RWPE1 (cell line): ENCODE measurements at places on chromosomes 2 and 18.

DNA sequence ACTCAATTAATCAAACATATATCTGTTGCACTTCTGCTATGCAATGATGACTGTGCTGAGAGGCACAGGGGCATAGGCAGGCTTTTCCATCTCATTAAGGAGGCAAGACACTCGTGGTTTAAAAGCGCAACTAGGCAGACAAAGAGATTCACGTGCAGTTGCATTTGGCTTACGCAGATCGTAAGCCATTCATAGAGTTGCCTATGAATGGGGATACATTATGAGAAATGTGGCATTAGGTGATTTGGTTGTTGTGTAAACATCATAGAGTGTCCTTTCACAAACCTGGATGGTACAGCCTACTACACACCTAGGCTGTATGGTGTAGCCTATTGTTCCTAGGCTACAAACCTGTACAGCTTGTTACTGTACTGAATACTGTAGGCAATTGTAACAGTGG, 284.7 kb downstream of the DCC start:
- no peak for DNase-seq

GRCh38 chr2:46825939-46826568, 89.6 kb downstream of the MCFD2 start:
- DNase-seq = no peak

- DNase-seq = peak; percentile 43
Measured at GRCh38 chr2:224449212-224450147, 47.6 kb upstream of the FAM124B start.

- no peak for DNase-seq
Measured at GRCh38 chr18:73986711-73987110, 160.9 kb downstream of the FBXO15 start.

DNA sequence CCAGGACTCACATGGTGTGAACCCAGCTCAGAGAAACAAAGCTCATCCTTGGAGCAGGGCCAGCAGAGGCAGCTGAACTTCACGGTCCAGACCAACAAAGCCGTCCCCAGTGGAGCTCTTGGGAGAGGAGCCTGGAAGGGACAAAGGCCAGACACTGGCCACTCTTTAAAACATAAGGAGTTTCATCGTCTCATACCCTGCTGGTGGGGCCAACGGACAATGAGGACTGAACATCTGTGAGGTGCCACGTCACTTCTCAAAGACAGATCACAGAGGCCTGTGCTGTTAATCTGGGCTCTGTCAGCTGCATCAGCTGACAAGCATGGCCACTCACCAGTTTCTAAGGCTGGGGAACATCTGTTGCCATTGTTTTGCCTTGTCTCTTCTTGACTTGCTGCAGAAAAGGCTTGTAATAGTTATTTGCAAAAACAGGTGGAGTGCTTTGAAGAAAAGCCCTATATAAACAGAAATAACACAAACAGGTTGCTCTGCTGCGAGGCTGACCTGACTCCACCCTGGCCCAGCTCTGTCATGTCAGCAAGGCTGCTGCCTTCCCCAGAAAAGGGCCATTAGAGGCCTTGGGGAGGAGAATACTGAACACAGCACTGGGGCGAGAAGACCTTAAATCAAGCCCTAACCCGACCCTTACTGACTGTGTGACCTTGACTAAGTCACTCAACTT, 68.1 kb upstream of the DAPL1 start:
- DNase-seq = no peak

GRCh38 chr2:228048838-228049490, 132.5 kb downstream of the SPHKAP start:
- DNase-seq = peak; percentile 71

DNA sequence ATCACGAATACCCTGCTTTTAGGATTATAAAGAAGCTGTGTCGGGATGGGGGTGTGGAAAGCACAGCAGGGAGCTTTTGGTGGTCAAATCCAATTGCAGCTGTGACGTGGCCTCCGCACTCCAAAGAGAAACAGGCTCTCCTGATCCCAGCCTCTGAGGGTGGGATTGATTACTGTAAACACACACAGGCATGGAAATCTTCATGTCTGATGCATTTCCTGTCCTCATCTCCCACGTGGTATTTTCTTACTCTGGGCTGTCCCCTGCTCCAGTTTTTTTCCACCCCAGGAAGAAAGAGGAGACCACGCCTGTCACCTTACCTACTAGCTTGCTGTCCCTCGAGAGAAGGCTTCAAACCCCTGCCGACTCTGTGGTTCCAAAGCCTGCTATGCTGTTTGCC, 22.7 kb downstream of the RNF152 start:
- DNase-seq = no peak

DNA sequence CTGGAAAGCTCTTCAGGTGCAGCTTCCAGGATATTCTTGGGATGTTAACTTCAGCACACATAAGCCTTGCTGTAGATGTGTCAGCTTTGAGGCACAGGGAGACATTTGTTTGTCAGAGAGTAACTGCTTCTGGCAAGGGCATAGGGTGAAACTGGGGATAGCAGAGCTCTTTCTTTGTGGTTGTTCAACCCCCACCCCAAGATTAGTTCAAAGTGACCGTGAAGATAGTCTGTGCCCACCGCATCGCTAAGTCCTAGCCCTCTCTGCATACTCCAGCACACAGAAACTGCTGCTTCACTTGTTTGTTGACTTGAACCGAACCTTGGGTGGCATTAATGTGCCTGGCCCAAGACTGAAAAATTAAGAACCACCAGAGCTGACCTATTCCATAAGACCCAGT, 1.4 kb downstream of the SLC14A1 start:
- no peak for DNase-seq

GRCh38 chr18:37660658-37661057, 95.1 kb upstream of the CELF4 start:
- DNase-seq = no peak

GRCh38 chr2:120450196-120450820, 104.4 kb downstream of the INHBB start:
- DNase-seq = no peak

GRCh38 chr2:167293943-167294775, 405.9 kb downstream of the XIRP2 start:
- no peak for DNase-seq

DNA sequence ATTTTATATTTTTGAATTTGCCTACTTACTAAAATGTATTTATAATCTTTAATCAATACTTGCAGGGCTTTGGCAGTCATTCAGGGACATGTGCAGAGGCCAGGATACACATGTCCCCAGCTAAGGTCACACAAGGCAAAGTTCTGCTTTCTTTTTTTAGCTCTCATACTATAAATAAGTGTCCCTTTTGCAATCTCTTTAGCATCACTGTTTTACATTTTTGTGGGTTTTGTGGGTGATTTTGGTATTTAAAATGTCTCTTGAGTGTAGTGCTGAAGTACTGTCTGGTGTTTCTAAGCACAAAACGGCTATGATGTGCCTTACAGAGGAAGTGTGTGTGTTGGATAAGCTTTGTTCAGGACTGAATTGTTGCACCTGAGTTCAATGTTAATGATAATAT, 309.0 kb upstream of the GULP1 start:
- DNase-seq = no peak

GRCh38 chr18:38454764-38455469, 889.3 kb upstream of the CELF4 start:
- no peak for DNase-seq

DNA sequence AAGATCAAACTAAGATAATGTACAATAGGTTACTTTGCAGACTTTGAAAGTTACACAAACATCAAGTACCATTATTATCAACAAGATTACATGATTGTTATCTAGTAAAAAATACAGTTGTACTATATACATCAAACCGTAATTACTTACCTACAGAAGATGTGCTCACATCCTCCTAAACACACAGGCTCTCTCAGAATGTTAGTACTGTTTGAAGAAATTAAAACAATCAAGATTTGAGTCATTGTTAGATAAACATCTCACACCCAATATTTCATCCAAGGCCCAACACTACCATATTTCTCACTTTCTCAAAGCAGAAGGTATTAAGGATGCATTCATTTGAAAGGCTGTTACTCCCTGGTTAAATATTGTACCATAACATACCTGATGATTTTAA, 12.6 kb downstream of the BARD1 start:
- DNase-seq = no peak

GRCh38 chr2:50694798-50695197, 337.1 kb downstream of the NRXN1 start:
- DNase-seq = no peak

- DNase-seq = no peak
Measured at GRCh38 chr2:37271376-37272067, 40.1 kb downstream of the NDUFAF7 start.

DNA sequence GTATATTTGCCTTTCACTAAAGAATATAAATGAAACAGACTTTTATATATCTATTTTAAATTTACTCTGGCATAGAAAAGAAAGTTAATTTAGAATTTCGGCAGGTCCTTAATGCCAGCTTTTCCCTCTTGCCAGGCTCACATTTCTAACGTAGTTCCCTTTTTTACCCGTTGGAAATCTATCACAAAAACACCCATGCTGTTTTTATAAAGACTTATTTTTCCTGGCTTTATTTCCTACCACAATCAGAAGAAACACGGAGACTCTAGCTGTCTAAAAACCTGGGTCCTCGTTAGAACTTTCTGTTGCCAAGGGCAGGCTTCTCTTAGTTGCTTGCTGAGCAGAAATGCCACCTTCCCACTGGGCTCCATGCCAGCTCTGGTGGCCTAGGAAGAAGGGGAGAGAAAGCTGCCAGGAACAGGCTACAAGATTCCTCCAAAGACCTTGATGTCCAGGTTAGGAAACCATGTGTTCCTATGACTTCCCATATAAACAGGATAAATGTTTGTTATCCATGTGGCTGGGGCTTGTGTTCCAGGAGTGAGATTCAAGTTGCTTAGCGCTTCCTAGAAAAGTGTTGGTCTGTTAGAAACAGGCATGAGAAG, 17.8 kb upstream of the TMEM18 start:
- no peak for DNase-seq

DNA sequence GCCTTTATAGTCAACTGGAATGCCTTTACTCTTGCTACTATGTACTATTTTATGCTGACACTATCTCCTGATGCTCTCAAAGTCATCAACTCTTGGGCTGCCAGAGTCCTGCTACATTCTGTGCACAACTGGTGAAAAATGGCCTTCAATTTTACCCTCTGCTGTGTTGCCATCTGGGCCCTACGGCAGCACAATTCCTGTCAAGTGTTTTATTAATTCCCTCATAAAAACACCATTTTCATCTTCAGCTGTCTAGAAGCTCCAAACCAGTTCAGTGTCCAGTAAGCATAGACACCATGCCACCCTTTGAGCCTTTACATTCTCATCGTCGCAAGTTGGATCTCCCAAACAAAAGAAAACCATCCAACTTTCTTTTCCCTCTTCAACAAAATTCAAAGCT, 26.5 kb downstream of the CALCRL start:
- DNase-seq = no peak

DNA sequence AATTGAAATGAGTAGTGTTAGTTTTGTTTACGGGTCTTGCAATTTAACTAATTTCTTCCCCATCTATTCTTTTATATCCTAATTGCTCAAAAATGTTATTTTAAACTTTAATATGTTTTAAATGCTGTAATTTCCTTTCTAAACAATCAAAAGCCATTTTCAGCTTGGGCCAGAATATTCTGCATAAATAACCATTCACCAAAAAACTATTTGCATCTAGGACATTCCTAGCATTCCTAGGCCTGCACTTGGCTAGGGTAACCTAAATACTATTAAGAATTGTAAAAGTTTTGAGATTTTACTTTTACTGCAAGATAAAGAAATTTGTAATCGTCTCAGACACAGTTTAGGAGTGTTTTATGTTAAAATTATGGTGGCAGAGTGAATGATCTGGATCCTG, 7.8 kb upstream of the ETAA1 start:
- peak; percentile 4 for DNase-seq

DNA sequence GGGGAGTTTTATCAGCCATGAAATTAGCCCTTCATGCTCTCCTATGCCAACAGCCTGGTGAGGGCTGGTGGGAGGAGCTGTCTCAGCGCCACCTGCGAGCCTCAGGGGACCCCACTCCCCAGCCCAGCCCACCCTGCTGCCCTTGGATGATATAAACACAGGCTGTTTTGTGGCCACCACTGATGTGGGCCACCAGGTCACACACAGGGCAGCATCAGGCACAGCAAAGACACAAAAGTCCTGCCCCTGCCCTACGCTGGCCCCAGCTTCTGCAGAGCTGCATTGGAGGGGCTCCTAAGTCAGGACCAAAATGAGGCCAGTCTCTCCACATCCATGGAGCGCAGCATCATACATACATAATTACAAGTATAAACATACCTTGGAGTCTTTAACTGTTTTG, 110.6 kb upstream of the TEX51 start:
- no peak for DNase-seq

- no peak for DNase-seq
Measured at GRCh38 chr2:158458617-158458920, 1.8 kb downstream of the PKP4 start.

DNA sequence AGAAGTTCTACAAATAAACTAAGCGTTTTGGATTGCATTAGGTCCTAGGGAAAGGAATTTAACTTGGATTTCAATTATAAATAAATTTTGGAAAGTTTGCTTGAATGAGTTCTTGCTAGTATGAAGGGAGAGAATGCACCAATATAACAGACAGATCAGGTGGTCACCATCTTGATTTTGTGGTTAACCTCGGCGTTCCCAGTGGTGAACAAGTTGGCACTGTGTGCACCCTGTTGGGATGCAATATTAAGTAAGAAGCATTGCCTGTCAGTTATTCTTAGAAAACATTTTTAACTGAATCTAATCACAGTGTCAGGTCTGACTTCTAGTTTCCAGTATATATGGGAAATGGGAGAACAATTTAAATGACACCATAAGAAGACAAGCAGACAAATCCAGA, 673.4 kb downstream of the SLC4A3 start:
- no peak for DNase-seq

DNA sequence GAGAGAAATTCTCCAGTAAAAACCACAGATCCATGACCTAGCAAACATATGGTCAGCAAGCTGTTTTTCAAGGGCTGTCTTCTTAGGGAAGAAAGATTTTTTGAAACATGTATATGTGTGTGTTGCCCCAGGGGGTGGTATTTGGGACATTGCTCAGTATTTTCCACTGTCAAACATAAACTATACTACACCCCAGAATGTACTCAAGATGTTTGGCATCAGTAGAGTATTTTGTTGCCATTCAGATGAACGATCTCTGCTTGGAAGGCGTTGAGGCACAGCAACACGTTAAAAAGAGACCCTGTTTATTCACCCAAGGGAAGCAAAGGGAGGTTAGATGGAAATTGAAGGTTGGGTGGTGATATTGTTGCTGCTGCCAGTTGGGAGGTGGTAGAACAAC, 30.0 kb downstream of the EEF1B2 start:
- DNase-seq = no peak

GRCh38 chr2:174859563-174860169, 95.4 kb upstream of the CHRNA1 start:
- no peak for DNase-seq
